Stimulated activated CD8-positive, alpha-beta memory T cell treated with anti-CD3 and anti-CD28 coated beads, Interleukin-7, amount 100 ng/mL, for 24 hours (primary cell): ENCODE measurements at places on chromosomes 3 and 15.

DNA sequence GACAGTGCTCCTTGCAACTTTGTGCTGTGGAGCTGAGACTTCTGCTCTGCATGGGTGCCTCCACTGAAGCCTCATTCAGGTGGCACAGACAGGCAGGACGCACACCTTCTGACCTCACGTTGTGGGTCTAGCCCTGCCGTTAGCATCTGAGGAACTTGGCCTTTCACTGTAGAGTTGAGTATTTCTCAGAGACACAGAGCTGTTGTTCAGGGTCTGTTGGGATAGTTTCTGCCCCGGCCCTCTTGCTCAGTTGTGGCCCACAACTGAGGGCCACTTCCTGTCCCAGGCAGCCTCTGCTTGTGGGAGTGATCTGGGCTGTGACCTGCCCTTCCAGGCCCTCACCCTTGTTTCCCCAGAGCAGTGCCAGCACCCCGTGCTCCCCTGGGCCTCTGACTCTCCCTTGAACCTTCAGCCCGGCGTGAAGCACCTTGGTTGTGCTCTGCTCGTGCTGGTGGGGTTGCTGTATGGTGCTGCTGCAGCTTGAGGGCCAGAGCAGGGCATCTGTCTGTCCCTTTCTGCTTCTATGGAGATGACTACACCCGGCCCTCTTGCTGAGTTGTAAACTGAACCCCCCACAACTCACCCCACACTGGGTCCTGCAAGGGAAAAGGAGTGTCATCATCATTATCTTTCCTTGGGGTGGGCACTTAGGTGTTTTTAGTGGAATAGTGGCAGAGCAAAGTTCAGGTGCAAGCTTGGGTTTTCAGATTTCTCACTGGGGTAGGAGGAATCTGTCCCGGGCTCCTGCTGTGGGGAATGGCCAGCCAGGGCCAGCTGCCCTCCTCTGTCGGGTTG lies 11.7 kb downstream of the BAHD1 start:
- DNase-seq, result no peak

DNA sequence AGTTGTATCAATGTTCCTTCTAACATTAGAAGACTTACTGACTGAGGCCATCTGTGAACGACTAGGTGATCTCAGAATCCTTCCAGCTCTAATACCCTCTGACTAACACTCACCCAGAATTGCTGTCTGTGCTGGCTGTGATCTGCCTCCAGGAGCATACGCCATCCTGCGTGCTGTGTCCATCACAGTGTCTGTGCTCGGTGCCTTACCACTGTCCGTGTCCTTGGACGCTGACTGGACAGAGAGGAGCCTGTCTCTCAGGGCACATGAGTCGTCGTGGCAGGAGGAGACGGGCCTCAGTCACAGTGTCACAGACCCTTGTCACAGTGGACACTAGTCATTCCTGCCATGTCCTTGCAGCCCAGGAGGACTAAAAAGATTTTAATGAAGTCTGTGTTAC lies 83.1 kb downstream of the LMLN start:
- no peak for DNase-seq

- DNase-seq, result no peak
Measured at GRCh38 chr3:149955449-149955848, 15.2 kb downstream of the PFN2 start.

- no peak for DNase-seq
Measured at GRCh38 chr15:56587686-56588085, 122.7 kb upstream of the MNS1 start.

DNA sequence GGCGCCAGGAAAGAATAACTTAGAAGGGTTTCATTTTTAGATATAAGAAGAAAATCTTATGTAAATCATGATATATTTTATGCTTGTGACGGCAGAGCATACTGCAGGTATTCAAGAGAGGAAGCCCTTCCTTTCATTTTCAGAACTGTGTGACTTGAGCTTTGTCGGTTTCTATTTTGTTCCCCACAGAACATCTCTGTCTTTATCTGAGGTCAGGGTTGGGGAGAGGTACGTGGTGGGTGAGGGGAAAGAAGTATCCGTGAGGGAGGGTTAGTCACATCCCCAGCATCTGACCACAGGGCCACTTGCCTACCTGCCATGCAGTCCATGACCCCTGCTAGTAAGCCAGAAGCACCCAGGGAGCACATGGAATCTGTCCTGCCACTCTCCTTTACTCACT lies 126.5 kb downstream of the DGKG start:
- no peak for DNase-seq

DNA sequence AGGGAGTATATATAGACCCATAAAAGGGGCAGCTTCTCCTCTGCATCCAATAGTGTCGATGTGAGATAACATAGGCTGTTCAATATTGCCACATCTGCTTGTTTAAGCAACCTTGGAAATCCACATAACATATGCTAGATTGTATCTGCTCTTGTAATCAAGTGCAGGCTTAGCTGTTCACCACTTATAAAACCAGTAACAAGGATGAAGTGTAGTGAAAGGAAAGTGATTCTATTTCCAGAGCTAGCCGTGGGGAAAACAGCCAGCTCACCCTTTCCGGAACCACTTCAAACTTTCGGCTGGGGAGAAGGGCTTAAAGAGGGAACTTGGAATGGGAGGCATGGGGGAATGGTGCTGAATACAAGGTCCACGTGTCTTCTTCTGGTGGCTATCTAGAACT lies 204.0 kb downstream of the TAFA4 start:
- no peak for DNase-seq

DNA sequence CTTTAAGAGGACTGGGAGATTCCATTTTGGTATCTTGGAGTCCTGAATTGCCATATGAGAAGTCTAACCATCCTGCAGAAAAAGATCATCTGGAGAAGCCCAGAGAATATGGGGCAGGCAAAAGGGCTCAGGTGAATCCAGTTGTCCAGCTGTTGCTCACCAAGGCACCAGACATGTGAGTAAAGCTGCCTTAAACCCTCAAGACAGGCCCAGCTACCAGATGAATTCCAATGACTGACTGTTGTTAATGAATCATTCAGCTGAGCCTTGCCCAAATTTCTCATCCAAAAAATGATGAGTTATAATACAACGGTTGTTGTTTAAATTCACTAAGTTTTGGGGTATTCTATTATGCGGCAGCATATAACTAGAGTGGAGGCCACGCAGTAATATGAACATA lies 22.0 kb upstream of the NANOGP8 start:
- no peak for DNase-seq

DNA sequence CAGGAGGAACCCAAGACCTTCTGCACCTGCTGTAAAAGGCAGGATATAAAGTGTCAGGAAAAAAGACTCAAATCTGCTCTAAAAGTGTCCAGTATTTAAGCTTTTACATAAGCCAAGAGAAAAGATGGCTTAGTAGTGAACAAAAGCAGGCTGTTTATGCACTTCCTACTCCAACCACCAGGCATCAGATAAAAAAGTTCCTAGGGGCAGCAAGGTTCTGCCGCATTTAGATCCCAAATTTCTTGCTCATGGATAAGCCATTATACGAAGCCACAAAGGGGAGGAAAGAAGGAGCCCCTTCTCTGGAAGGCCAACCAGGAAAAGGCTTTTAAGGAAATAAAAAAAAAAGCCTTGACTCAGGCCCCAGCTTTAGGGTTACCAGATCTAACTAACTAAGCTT lies 10.6 kb upstream of the SLC9C1 start:
- DNase-seq, result no peak

DNA sequence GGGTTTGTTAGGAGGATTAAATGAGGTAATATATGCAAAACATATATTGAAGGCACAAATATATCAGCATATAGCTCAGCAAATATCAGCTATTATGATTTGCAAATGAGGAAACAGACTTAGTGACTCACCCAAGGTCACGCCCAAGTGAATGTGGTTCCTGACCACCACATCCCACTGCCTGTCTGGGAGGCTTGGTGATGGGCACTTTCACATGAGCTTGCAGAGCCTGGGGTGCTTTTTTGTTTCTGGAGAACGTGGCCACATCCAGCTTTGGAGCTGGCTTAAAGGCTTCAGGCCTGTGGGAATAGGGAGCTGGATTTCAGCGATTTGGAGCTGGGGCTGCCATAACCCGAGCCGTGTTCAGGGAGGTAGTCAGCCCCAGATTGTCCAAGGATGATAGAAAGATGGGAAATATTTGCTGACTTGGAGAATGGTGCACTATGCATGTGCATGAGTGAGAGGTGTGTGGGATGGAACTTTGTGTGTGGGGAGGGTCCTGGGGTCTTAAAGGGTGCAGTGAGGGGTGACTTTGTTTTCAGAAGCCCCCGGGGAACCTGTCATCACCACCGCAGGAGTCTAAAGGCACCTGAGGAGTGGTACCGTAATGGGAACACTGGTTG lies 12.0 kb upstream of the FGD5 start:
- DNase-seq, result no peak

DNA sequence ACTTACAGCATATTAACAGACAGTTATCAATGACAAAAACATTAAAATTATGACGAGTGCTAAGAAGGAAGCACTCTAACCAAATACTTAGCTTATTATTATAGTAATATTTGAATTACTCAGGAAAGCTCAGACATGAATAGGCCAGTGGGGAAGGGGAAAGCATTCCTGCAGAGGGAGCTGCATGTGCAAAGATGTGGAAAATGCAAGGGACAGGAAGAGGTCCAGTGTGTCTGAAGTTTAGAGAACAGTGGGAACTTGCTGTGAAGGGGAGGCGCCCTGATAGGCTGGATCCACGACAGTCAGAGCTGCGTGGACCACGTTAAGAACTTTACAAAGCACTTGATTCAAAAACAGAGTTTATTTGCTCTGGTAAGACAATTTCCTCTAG lies 1.2 kb upstream of the SPICE1 start:
- no peak for DNase-seq

- no peak for DNase-seq
Measured at GRCh38 chr15:43204016-43204901, 16.6 kb downstream of the EPB42 start.

- DNase-seq, result no peak
Measured at GRCh38 chr3:74267131-74267530, 347.3 kb downstream of the CNTN3 start.

DNA sequence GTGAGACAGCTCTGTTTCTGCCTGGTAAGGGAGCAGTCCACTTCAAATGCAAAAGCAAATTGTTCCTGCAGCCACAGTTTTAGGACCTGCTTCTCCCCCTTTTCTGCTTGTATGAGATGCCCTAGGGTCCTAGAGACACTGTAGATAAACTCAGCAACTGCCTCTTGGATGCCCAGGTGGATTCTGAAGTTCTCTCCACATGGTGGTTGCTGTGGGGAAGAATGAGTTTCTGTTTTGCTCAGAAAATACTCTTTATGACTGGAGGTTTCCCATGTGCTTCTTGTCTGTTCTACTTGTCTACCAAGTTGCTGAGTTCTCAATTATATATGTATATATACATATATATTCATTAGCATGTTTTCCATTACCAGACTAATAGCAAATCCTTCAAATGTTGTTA lies 5.6 kb upstream of the ZNF80 start:
- DNase-seq, result no peak

DNA sequence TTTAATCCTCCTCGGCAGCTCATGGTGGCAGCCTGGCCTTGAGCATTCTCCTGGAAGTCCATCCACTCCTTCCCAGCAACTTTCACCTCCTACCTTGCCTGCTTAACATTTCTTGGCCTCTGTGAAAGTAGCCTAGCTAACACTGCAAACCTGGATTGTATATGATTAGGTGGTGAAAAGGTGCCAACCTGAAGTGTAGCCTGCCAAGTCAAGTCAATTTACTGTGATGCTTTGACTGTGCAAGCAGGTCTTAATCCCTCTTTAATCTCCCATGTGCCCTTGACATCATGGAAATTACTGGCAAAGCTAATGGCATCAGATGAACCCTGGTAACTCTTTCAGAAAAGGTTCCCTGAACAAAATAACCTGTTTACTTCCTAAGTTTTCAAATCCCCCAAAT lies 169.7 kb upstream of the NR2F2 start:
- DNase-seq, result no peak

GRCh38 chr3:153513236-153513635 lies 351.2 kb downstream of the RAP2B start:
- no peak for DNase-seq

GRCh38 chr15:31485431-31485830 lies 158.8 kb downstream of the KLF13 start:
- no peak for DNase-seq

DNA sequence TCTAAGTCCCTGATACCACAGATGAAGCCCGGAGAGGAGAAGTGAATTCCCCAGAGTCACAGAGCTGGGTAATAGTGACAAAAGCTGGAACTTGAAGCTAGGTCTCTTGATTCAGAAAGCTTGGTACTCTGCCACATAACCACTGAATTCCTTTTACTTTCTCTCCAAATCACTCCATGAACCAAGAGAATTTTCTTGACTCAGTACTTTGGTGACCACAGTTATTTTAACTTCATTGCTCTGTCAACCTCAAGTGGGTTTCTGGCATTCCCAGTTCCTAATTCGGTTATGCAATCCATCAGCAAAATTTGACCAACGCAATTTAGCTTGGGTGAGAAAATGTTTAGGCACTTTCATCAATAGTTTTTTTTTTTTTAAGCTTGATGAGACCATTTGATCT lies 61.0 kb upstream of the PPARG start:
- no peak for DNase-seq

GRCh38 chr3:98655666-98656065 lies 62.3 kb upstream of the CPOX start:
- no peak for DNase-seq

DNA sequence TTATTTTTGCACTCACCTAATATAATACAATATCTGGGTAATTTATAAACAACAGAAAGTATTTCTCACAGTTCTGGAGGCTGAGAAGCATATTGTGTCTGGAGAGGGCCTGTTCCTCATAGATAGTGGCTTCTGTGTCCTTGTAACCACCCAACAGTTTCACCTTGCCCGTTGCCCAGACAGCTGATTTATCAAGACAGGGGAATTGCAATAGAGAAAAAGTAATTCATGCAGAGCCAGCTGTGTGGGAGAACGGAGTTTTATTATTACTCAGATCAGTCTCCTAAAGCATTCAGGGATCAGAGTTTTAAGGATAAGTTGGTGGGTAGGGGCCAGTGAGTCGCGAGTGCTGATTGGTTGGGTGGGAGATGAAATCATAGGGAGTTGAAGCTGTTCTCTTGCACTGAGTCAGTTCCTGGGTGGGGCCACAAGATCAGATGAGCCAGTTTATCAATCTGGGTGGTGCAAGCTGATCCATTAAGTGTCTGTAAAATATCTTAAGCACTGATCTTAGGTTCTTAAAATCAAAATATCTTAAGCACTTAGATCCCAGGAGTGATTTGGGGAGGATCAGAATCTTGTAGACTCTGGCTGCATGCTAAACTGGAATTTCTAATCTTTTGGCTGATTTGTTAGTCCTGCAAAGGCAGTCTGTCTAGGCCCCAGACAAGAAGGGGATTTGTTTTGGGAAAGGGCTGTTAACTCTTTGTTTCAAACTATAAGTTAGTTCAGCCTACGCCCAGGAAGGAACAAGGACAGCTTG lies 33.9 kb upstream of the C15orf39 start:
- DNase-seq, result no peak

DNA sequence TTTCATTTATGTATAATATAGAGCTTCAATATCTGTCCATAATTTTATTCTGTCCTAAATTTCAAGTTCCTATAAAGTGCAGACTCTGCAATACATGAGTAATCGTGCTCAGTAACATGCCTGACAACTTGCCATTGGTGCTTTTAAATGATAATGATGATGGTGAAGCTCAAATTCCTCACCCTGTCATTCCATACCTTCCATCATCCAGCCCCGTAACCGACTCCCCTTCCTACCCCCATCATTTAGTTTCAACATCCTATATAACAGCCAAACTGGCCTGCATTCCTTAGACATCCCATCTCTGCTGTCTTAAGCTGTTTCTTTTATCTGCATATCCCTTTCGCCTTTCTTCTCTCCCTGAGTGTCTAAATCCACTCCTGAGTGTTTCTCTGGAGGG lies 67.2 kb upstream of the DLG1 start:
- no peak for DNase-seq

GRCh38 chr15:71111181-71111565 lies 4.1 kb upstream of the THSD4 start:
- DNase-seq, result no peak
